Retina (tissue), 1 donor: ENCODE measurements at places on chromosomes 3 and 15.

GRCh38 chr3:120648290-120648689 is 33.7 kb downstream of the HGD start:
- DNase-seq = no peak

DNA sequence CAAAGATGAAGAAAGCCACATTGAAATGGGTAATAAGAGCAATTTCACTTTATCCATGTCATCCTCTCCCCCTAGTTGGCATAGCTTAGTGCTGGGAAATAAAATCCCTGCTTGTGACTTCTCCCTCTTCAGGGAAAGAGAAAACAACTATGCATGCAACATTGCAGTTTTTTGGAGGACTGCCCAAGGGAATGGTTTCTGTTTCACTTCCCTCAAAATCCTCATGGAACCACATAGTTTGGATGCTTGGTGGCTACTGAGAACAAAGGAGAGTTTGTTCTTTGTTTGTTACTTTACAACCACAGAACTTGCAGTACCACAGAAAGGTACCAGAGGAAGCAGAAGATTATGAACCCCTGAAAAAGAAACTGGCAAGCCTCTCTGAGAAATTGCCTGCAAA is 384.6 kb upstream of the RORA start:
- DNase-seq = no peak

GRCh38 chr3:183486472-183486871 is 58.1 kb upstream of the MCF2L2 start:
- no peak for DNase-seq

GRCh38 chr3:193922034-193922774 is 213.7 kb upstream of the HES1 start:
- DNase-seq = no peak

DNA sequence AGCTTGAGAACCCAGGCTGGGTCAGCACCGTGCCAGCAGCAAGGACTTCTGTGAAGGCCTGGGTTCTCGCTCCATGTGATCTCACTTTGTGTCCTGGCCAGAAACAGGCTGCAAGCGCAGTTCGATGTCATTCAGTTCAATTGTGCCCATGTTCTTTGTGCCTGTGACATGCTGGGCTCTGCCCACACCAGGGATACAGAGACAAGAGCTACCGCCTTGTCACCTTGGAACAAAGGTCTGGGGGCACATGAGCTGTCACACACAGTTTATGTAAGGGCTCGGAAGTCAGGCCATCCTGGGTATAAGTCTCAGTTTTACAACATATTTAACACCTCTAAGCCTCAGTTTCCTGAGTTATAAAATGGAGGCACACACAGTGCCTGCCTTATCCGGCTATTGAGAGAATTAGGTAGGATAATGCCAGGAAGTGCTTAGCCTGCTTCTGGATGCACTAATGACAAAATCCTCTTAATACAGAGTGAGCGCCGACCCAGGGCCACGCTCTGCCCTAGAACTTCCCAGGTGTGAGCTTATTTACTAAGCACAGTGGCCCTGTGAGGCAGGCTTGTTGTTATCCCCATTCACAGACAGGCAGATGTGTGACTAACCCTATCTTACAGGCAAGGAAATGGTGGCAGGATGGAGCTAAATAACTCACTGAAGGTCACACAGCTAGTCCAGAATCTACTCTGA is 50.4 kb upstream of the LIMD1 start:
- no peak for DNase-seq

DNA sequence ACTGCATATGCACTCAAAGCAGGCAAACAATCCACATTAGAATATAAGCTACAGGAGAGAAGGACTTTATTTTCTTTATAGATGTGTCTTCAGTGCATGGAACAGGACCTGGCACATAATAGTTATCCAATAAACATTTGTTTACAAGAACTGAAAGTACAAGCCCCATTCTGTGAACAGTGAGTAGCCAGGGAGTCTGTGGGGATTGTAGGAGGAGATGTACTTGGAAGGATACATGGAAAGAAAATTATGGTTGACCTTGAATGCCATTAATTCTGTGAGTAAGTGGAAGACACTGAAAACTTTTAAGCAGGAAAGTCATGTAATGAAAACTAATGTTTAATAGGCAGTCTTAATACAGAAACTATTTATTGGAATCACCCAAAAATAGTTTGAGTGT is 28.3 kb downstream of the MASP1 start:
- no peak for DNase-seq

DNA sequence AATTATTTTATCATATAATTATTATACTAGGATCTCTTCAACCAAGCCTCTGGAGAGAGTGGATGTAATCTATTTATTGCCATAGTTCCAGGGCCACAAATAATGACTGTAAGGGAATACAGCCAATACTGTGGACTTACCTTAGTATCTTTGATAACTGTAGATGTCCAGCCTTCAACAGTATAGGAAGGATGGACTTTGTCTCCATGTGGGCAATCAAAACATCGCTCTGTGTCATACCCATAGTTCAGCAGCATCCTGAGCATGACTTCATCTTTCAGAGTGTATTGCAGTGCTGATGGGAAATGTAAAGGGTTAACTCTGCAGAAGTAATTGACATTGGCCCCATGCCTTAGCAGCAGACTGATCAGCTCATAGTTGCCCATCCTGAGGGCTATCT is 14.2 kb downstream of the ASB14 start:
- no peak for DNase-seq

DNA sequence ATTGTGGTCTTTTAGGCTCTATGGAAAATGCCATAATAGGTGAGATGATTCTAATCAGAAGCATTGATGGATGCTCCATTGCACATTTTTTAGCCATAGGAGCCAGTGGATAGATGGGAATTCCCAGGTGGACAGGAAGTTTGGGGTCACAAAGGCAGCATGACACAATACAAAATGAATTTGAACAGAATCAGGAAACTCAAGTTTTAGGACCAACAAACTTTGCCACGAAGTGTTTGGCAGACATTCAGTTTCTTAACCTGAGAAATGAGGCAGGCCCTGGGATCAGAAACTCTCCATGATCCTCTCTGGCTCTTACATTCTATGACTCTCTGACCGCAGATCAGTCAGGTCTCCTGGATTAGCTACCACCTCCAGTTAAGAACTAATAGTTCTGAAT is 275.4 kb downstream of the TIGIT start:
- DNase-seq = no peak

- DNase-seq = no peak
These were observed 41.1 kb upstream of the TIPARP start for GRCh38 chr3:156633335-156633734.
